ENCODE measurements at places on chromosomes 13 and 19.

GRCh38 chr13:98301721-98302120 is 124.7 kb upstream of the RNF113B start:
- peak; percentile 34 for DNase-seq

GRCh38 chr13:24279327-24280110 is 29.9 kb upstream of the C1QTNF9 start:
- DNase-seq = no peak

GRCh38 chr19:11882606-11883005 is 5.0 kb upstream of the ZNF69 start:
- no peak for DNase-seq

- DNase-seq = no peak
Observed at GRCh38 chr13:51590231-51590970, 6.1 kb downstream of the WDFY2 start.

DNA sequence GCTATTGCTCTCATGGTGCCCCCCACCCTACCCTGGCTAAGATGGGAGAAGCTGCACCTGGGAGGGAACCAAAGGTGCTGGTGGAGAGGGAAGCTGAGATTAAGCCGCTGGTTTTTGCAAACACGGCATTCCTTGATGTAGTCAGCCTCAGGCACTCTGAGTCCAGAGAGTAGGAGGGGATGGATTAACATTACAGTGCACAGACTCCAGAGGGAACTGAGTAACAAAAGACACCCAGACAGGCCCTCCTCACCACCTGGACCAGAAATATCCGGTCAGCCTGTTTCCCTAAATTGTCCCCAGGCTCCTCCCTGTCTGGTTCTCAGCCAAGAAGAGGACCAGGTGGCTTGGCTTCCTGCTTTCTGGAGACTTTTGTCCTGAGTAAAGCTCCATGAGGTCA is 28.9 kb upstream of the PABPC3 start:
- DNase-seq = no peak

- peak; percentile 33 for DNase-seq
Observed at GRCh38 chr13:93875547-93875946, 603.9 kb downstream of the DCT start.

DNA sequence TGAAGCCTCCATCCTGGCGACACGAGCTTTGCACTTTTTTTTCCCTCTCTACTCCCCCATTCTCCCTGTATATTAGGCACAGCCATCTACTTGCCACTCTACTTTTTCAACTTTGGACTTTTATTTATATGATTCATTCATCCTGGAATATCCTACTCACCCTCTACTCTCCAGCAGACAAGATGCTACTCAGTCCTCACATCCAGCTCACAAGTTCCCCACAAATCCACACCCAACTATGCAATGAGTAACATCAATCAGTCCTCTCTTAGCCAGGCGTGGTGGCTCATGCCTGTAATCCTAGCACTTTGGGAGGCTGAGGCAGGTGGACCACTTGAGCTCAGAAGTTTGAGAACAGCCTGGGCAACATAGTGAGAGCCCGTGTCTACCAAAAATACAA is 23.9 kb upstream of the URAD start:
- DNase-seq = no peak

Data from NCI-H2171 treated with DMSO at 0.1 percent for 48 hours (cell line).